Glomerular endothelial cell (primary cell): ENCODE measurements at places on chromosomes 3 and 15. TPM values are rescaled to one million over a fixed set of nuclear protein-coding genes. Genes with fewer than 3 reads are reported as not detected.

DNA sequence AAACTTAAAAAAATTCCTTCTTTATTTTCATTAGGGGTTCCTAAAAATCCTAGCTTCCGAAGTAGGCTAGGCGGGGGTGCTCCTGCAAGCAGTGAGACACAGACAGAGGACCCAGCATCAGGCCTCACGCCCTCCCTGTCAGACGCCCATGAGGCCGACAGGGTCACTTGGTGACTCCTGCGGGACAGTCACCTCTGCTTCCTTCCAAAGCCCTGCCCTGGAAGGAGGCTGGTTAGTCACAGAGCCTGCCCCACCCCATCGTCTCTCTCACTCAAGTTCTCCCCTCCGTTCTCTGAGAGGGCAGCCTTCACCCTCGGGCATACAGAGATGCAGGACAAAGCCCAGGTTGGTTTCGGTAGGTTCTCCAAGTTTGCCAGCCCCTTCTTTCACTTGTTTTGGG lies 38.6 kb downstream of the EHD4 start:
- no peak for DNase-seq

- DNase-seq, result no peak
Observed at GRCh38 chr3:177615015-177615414, 417.7 kb upstream of the TBL1XR1 start.

The SEC61A1 gene
- 289 and 290 TPM in 2 replicates for total RNA-seq

The CTXN2 gene
- total RNA-seq, result not detected in 2 replicates
